Inflammatory macrophage treated with lipopolysaccharide for 4 hours (primary cell): ENCODE measurements at places on chromosomes 6 and 20.

- DNase-seq = no peak
These were observed 111.0 kb downstream of the NOL4L start for GRCh38 chr20:32474009-32474716.

DNA sequence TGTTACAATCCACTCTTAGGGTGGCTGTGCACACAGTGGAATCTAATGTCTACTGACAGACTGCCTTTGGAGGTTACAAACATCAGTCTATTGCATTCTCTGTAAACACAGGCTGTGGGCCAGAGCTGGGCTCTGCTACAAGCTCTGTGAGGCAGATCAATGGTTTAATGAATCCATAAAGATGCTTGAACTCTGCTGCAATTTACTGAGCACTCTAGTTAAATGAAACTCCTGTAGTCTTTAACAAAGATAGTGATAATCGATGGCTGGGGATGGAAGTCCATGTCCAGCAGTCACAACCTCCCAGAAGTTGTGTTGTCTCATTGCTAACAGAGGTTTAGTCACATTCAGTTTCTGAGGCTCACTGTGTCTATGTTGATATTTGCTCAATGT is 50.5 kb downstream of the SOBP start:
- no peak for DNase-seq

DNA sequence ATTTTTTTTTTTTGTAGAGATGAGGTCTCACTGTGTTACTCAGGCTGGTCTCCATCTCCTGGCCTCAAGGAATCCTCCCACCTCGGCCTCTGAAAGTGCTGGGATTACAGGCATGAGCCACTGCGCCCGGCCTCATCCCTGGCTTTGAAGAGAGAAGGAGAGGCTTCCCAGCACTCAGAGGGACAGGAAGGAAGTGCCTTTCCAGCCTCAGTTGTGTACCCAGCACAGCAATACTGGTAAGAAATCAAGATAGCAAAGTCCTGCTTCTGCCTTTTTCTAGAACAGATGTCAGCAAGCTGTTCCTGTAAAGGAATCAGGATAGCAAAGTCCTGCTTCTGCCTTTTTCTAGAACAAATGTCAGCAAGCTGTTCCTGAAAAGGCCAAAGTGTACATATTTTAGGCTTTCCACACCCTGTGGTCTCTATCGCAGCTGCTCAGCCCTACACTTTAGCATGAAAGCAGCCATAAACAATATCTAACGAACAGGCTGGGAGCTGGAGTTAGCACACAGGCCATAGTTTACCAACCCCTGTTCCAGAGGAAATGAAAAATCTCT is 6.3 kb upstream of the PLTP start:
- DNase-seq = peak; percentile 24

- no peak for DNase-seq
These were observed 229.1 kb upstream of the STXBP5 start for GRCh38 chr6:146975093-146975492.

DNA sequence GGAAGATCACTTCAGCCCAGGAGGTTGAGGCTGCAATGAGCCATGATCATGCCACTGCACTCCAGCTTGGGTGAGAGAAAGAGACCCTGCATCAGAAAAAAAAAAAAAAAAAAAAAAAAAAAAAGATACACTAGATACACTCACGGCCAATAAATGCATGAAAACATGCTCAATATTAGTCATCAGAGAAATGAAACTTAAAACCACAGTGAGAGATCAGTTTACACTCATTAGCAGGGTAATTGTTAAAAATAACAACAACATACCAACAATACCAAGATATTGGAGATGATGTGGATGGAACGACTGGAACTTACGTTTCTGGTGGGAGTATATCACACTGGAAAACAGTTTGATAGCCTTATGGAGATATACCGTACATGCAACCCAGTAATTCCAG is 29.9 kb downstream of the HS3ST5 start:
- DNase-seq = no peak

DNA sequence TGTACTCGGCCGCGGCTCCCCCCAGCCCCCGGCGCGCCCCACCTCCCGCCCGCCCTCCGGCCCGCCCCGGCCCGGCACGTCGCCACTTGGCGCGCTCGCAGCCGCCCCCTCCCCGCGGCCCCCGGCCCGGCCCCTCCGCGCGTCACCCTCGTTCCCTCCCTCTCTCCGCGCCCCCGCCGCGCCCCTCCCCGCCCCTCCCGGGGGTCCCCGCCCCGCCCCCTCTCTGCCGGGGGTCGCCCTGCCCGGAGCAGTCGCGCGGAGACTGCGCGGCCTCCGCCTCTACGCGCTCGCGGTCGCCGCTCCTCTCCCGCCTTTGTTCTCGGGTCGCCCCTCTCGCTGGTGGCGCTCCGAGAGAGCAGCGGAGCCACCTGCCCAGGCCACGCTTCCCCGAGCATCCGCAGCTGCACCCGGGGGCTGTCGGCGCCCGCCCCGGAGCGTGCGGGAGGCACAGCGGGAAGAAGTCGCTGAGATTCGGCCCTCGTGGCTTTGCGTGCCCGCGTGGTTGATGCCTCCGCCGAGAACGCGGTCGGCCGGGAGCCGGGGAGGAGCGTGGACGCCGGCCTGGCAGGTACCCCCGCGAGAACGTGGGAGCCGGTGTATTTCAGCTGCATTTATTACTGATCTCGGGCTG is at the start of gene PHF10:
Gene PHF10 (minus strand): TSS at position 7 of the 631 bp plus-strand sequence. CDS start 569 bp downstream, outside the sequence.
- DNase-seq = peak; percentile 16

DNA sequence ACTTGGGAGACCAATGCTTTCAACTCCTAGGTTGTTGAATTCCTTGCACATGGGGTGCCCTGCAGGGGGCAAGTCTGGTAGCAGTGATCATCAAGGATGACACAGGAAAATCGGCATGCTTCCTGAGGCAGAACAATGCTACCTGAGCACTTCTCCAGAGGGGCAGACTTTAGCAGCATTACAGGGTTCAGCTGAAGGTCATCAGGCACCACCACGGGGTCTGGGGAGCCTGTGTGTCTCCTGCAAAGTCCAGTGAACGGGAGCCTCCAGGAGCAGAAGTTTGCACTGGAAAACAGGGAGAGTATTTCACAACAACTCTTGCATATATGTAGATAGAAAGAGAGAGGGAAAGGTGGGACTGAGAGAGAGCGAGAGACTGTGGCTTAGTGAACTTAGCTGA is 10.2 kb downstream of the VSX1 start:
- DNase-seq = no peak

GRCh38 chr6:98539741-98540140 is 294.6 kb upstream of the POU3F2 start:
- DNase-seq = no peak
